Activated CD8-positive, alpha-beta T cell treated with anti-CD3 and anti-CD28 coated beads for 36 hours (primary cell): ENCODE measurements at places on chromosomes 3 and 15. TPM values are rescaled to one million over a fixed set of nuclear protein-coding genes. Genes with fewer than 3 reads are reported as not detected.

DNA sequence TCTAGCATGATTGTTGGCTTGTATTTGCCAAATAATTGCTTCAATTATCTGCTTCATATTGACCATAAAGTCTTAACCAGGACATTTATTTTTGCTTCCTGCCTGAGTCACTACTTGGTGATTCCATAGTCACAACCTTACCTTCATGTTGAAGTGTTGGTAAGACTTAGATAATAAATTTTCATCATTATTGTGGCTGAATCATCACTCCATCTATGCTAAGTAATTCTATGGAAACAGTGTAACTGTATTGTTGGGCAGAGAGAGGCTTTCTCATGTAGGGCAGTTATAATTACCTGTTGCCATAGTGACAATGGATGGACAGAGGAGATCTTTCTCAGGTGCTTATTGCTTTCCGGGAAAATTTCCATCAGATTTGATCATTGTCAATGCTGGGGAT, 330.7 kb upstream of the LRRC3B start:
- no peaks in the 10 kb centered on the region for H3K36me3 ChIP-seq
- DNase-seq, result no peak
- H3K27me3 ChIP-seq, result no peaks in the 10 kb centered on the region
- H3K4me1 ChIP-seq, result no peaks in the 10 kb centered on the region
- no peak overlapping the region for H3K4me3 ChIP-seq

DNA sequence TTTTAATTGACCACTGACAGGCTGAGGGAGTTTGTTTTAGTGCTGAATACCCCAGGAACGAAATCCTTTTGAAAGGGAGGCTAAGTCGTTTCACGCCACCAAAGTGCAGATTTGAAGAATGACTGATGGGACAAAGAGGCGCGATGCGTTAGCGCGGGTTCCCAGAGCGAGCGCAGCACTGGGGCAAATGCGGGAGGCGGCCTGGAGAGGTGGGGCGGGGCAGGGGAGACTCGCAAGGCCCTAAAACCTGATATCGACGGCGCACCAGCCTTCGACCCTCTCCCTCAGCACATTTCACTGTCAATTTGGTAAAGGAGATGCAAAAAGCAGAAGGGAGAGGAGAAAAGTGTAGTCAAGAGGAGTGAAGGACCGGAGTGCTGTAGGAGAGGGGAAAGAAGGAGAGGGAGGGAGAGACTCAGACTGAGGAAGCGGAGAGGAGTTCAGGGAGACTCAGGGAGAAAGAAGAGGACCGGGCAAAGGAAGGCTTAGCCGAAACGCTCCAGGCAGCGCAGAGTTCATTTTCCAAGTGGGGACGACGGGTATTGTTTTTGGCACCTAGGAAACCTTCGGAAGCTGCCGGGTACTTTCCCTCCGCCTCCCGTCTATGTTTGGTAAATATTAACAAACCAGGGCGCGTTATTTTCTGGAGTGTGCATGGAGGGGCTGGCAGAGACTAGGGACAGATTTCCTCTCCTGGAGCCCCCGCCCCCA, 3.8 kb upstream of the FOXB1 start:
- peaks cover 45% of the 10 kb centered on the region for H3K4me1 ChIP-seq
- H3K36me3 ChIP-seq, result peaks cover 6% of the 10 kb centered on the region
- H3K27ac ChIP-seq, result no peak overlapping the region
- peaks cover 90% of the 10 kb centered on the region for H3K27me3 ChIP-seq

Gene DTWD1
- total RNA-seq, result 21.4 TPM

- no peak overlapping the region for H3K4me3 ChIP-seq
- peaks cover 4% of the 10 kb centered on the region for H3K4me1 ChIP-seq
- DNase-seq, result no peak
- no peaks in the 10 kb centered on the region for H3K36me3 ChIP-seq
- H3K27me3 ChIP-seq, result peaks cover 16% of the 10 kb centered on the region
Observed at GRCh38 chr3:190097617-190098016, 23.1 kb downstream of the P3H2 start.

DNA sequence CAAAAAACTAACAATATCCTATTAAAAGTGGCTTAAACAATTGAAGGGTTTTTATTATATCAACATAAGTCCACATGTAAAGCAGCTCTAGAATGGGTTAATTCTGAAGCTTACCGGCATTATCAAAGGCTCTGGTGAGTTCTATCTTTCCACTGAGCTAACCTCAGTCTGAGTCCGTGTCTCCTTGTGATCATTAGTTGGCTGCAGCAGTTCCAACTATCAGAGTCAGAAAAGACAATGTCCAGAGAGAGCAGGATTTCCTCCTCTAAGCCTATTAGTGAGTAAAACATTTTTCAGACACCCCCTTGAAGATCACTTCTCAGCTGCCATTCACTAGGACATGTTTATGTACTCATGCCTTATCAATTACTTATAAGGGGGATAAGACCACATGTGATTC, 49.9 kb downstream of the DHX36 start:
- no peaks in the 10 kb centered on the region for H3K4me1 ChIP-seq
- no peak overlapping the region for H3K27ac ChIP-seq
- no peaks in the 10 kb centered on the region for H3K27me3 ChIP-seq
- no peak for DNase-seq

Gene EPHA3
- total RNA-seq, result not detected

Gene CMTM7
- 37.2 TPM for total RNA-seq

- peaks cover 68% of the 10 kb centered on the region for H3K4me1 ChIP-seq
- H3K4me3 ChIP-seq, result no peak overlapping the region
- H3K36me3 ChIP-seq, result no peaks in the 10 kb centered on the region
- H3K27ac ChIP-seq, result no peak overlapping the region
Observed at GRCh38 chr15:85498471-85498870, 118.1 kb downstream of the AKAP13 start.

- H3K36me3 ChIP-seq, result no peaks in the 10 kb centered on the region
- H3K27ac ChIP-seq, result no peak overlapping the region
- DNase-seq, result no peak
- peaks cover 19% of the 10 kb centered on the region for H3K27me3 ChIP-seq
- H3K4me1 ChIP-seq, result peaks cover 2% of the 10 kb centered on the region
Observed at GRCh38 chr3:134649106-134649705, 1.6 kb downstream of the KY start.

Gene HYKK
- total RNA-seq, result 1.6 TPM

- no peaks in the 10 kb centered on the region for H3K27me3 ChIP-seq
- no peak for DNase-seq
- no peak overlapping the region for H3K27ac ChIP-seq
- no peak overlapping the region for H3K4me3 ChIP-seq
- peaks cover 6% of the 10 kb centered on the region for H3K36me3 ChIP-seq
Observed at GRCh38 chr3:136676009-136676408, 76.2 kb downstream of the STAG1 start.

DNA sequence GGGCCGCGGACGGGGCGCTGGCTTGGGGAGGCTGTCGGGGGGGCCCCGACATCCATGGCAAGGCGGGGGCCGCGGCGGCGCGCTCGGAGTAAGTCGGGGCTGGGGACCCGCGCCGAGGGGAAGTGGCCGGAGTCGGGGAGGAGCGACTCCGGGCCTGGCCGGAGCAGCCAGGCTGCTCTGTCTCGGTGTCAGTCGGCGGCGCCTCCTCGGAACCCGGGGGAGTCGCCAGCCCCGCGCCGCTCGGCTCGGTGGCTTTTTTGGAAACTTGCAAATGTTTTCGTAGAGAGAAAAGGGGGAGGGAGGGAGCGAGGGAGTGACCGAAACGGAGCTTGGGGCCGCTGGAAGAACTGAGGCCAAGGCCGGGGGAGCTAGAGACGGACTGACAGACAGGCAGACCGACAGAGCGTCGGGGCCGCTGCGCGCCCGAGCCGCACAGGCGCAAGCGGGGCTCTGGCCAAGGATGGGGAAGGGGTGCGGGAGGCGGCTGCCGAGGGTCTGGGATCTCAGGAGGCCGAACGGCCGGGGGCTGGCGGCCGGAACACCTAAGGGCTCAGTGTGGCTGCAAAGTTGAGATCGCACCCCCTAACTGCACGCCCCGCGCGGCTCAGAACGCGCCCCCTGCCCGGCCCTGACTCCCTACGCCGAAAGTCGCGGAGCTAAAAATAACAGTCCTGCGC, 5.0 kb downstream of the PTH1R start:
- peak overlapping the region; percentile 53 for H3K4me3 ChIP-seq
- peak; percentile 24 for DNase-seq
- peaks cover 42% of the 10 kb centered on the region for H3K27me3 ChIP-seq
- no peak overlapping the region for H3K27ac ChIP-seq

DNA sequence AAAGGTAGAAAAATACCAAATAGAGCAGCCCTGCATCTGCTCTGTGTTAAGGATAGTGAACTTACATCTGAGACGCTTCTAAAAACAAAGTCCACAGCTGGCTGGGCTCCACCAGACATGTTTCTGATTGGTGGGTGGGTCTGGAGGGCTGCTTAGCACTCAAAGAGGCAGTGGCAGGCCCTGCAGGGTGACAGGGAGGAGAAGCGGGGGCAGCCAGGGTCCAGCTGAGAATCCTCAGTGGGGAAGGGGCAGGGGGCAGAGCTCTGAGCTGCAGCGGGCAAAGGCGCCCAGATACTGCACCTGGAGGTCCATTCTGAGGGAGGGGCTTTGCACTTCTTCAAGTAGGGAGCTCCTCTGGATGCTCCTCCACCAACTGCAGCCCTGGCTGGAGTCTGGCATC, 28.1 kb downstream of the PRR23E start:
- H3K4me3 ChIP-seq, result no peak overlapping the region
- DNase-seq, result no peak
- peaks cover 1% of the 10 kb centered on the region for H3K27me3 ChIP-seq
- peaks cover 5% of the 10 kb centered on the region for H3K4me1 ChIP-seq
- H3K27ac ChIP-seq, result no peak overlapping the region
- H3K36me3 ChIP-seq, result no peaks in the 10 kb centered on the region

DNA sequence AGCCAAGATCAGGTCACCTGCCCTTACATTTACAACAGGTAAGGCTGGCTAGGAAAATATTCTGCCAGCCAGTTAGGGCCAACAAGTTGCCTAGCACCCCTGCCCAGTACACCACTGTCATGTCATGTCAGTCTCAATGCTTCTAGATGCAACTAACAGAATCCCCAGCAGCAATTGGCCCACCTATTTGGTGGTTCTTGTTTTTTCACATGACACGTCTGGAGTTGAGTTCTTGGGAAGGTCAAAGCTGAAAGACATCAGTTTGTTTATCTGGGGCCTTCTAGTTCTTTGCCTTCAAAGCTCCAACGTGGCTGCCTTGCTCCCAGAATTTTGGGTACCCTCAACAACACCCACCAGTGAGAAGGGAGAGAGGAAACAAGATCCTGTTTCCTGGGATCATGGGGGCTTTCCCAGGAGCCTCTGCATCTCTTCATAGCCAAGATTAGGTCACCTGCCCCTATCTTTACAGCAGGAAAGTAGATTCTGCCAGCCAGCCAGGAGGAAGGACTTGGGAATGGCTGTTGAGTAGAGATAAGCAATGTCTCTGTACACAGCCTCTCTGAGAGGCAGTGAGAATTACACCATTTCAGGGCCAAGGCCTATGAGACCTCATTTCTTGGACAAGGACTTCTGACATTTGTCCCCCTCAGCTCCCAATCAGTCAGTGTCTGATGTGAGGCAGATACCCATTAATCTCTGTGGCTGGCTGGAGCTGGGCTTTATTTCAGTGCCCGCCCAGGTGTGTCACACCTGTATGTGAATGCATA, 8.6 kb downstream of the GPX1 start:
- H3K4me3 ChIP-seq, result no peak overlapping the region
- H3K27ac ChIP-seq, result no peak overlapping the region
- peaks cover 2% of the 10 kb centered on the region for H3K36me3 ChIP-seq
- DNase-seq, result no peak

Gene C3orf49
- not detected for total RNA-seq

DNA sequence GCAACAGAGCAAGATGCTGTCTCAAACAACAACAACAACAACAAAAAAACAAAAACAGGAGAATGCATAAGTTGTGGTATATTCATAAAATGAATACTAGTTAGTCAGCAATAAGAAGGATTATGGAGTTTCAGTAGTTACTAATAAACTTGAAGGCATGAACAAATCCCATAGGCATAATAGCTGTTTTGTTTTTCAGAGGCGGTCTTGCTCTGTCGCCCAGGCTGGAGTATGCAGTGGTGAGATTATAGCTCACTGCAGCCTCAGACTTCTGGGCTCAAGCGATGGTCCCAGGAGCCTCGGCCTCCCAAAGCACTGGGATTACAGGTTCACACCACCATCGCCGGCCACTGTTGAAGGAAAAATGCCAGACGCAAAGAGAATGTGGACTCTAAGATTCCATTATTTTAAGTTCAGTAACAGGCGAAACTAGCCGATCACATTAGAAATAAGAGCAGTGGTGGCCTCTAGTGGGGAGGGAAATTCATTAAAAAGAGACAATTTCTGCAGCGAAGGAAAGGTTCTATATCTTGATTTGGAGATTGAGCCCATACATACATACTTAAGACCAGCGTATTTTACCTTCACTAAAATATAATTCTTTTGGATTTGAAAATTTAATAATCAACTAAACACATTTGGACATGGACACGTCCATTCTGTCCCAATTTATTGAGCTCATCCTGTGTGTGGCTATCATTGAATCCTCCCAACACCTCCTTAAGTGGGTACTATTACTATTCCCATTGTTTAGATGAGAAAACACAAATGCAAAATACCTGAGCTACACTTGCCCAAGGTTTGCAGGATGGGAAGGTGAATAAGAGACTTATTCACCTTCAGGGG, 27.4 kb upstream of the HDAC11 start:
- H3K4me1 ChIP-seq, result peaks cover 13% of the 10 kb centered on the region
- H3K36me3 ChIP-seq, result no peaks in the 10 kb centered on the region
- peak overlapping the region; percentile 82 for H3K4me3 ChIP-seq
- H3K27me3 ChIP-seq, result no peaks in the 10 kb centered on the region
- peak; percentile 61 for DNase-seq

GRCh38 chr15:45891766-45892165, 256.9 kb downstream of the SQOR start:
- no peak for DNase-seq
- H3K4me1 ChIP-seq, result no peaks in the 10 kb centered on the region
- H3K27ac ChIP-seq, result no peak overlapping the region

DNA sequence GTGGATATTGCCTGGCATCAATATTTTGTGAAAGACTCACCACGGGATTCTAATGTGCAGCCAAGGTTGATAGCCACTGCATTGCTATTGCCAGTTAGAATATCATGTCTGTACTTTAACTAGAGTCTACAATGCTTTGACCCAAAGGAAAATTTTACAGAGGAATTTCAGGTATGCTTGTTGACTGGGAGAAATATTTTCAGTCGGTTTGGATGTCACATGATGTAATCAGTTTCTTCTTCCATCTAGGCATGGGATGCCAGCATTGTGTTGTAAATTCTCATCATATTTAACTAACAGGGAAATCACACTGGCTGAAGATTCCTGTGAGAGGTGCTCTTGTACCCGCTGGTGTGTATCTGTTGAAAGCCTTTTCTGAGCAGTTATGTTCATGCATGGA, 508.9 kb upstream of the ADAMTS9 start:
- no peak for DNase-seq
- no peak overlapping the region for H3K27ac ChIP-seq
- no peaks in the 10 kb centered on the region for H3K4me1 ChIP-seq
- H3K27me3 ChIP-seq, result no peaks in the 10 kb centered on the region

DNA sequence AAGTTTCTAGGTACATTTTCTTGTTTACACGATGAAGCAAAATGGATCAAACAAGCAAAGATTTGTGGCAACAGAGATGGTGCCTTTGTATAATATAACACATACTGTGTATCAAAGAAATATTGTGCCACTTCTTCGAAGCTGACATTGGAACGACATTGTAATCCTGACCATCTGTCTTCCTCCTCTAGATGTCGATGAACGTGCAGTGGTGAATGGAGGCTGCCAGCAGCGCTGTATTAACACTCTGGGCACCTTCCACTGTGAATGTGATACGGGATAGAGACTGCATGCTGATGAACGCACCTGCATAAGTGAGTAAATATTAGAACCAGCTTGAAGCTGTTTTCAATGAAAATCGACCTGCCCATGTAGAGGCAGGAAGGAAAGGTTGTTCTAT, 613.3 kb upstream of the GOLIM4 start:
- no peaks in the 10 kb centered on the region for H3K4me1 ChIP-seq
- H3K36me3 ChIP-seq, result no peaks in the 10 kb centered on the region
- no peak overlapping the region for H3K27ac ChIP-seq
- no peaks in the 10 kb centered on the region for H3K27me3 ChIP-seq
